Activated B cell treated with CpG ODN at 0.5 μM for 24 hours (primary cell): ENCODE measurements at places on chromosomes 4 and X. TPM values are rescaled to one million over a fixed set of nuclear protein-coding genes. Genes with fewer than 3 reads are reported as not detected.

DNA sequence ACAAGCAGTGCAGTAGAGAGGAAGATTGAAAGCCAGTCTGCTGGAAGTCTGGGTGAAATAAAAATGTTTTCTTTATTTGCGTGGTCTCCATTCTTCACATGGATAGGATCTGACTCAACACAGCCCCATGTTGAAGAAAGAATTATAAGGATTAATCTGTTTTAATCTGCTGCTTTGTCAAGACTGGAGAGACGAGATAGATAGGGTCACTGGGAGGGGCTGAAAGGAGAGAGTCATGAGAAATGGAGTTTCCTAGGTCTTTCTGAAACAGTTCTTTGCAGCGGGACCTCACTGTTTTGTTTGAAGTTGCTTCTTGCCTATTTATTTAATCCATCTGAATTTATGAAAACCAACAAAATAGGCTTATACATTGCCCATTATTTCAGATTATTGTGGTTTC lies 32.4 kb upstream of the RHOH start:
- DNase-seq: no peak

GRCh38 chr4:183171484-183172267 lies 72.6 kb downstream of the WWC2 start:
- no peak for DNase-seq

GRCh38 chr4:163164110-163164509 lies 2.6 kb downstream of the NAF1 start:
- DNase-seq: no peak

DNA sequence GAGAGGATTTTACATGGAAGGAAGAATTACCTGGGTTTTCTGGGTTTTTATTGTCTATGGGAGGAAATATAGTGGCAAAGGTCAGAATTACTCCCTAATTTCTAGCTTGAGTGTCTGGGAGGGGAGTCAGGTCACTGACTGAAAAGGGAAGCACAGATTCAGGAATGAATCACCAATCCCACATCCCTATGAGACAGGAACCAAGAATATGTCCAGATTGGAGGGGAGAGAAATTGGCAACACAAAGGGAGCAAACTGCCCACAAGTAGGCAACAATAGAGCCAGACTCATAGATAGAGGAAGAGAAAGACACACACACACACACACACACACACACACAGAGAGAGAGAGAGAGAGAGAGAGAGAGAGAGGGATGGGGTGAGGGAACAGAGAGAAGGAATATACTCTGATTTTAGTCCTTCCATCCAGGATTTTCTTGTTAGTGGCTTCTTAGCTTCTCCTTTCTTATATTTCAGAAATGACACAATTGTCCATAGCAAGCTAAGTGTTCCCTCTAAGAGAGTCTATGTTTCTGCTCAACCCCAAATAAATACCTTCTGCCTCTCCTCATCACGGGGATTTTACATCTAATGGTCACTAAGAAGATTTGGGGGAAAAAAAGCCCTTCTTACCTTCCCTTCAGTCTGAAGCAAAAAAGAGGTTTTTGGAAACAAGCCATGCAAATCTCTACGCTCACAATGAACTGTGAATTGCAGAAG lies 12.0 kb downstream of the P2RY10 start:
- no peak for DNase-seq

GRCh38 chrX:121301356-121301755 lies 253.9 kb downstream of the GLUD2 start:
- DNase-seq: no peak

DNA sequence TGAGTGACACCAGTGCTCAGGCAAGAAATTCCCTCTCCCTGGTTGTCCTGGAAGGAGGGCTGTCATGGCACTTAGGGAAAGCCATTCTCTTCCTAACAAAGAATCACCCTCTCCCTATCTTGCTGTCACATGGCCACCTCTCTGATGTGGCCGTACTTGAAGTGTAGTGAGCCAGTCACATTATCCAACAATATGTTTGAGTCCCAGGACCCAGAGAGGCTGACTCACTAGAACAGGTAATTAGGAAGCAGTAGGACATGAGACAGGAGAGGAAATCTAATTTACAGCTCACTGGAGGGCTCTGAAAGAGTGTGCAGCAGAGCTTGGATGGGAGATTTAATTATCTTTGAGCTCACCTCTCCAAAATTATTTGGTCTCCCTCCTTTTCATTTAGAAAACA lies 299.1 kb downstream of the ARHGAP24 start:
- DNase-seq: no peak

- no peak for DNase-seq
Measured at GRCh38 chrX:138504273-138504672, 207.2 kb downstream of the FGF13 start.

DNA sequence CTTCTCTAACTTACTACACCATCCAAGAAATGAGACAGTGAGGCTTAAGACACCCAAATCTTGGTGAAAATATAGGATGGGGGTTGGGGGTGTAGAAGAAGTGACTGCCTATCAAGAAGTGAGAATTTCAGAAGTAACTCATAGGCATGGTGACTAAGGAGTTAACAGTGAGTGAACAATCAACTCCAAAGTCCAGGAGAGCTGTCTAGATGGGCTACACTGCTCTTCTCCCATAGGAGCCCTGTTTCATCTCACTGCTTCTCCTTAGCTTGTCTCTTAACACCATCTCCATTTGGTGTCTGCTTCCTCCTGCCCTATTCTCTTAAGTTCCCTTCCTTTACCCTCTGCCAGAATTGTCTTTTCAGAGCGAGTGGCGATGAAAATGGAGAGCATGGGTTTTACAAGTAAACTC lies 22.7 kb downstream of the FABP2 start:
- no peak for DNase-seq

DNA sequence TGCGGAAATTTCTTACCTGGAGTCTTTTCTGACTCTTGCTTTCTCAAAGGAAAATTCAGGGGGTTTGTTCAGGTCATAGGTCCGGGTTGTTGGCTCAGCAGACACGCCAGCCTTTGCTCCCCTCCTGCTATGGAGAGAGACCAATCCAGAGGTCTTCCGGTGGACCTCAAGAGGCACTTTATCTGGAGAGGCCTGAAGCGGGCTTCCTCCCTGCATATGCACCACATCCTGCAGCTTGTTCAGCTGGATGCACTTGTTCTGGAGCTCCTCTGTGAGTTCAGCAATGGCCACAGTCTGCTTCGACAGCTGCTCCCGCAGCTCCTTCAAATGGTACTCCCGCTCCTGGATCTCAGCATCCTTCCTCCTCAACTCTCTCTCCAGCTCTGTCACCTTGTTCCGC lies 10.5 kb downstream of the PRKG2 start:
- no peak for DNase-seq

DNA sequence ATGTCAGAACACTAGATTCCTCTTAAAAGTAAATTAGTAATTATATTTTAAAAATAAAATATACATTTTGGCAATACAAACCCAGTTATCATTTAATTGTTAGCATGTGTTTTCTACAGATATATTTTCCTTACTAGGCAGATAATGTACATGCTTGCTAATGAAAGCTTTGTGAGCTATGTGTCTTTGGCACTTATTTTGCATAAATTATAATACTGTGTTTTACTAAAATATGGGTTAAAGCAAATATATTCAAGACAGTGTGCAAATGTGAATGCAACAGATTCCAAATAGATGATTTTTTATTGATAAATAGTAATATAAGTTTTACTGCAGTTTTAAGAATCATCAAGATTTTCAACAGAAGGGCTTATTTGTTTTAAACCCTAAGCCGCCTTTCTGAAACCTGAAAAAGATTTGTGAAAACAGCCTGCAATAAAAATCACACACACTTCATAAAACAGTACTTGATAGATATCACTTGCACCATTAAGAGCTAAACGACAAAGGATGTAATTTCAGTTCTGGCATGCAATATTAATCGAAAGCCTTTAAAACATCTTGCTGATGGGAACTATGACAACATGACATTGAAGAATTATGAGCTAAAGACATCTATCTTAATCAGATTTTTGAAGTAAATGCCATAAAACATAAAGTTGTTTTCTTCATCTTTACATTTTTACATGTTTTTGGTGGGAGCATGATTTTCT lies 333.3 kb downstream of the DCTD start:
- DNase-seq: no peak

GRCh38 chr4:91198951-91199350 lies 1071.8 kb downstream of the CCSER1 start:
- no peak for DNase-seq

- DNase-seq: no peak
Measured at GRCh38 chr4:20354120-20354519, 102.4 kb downstream of the SLIT2 start.

DNA sequence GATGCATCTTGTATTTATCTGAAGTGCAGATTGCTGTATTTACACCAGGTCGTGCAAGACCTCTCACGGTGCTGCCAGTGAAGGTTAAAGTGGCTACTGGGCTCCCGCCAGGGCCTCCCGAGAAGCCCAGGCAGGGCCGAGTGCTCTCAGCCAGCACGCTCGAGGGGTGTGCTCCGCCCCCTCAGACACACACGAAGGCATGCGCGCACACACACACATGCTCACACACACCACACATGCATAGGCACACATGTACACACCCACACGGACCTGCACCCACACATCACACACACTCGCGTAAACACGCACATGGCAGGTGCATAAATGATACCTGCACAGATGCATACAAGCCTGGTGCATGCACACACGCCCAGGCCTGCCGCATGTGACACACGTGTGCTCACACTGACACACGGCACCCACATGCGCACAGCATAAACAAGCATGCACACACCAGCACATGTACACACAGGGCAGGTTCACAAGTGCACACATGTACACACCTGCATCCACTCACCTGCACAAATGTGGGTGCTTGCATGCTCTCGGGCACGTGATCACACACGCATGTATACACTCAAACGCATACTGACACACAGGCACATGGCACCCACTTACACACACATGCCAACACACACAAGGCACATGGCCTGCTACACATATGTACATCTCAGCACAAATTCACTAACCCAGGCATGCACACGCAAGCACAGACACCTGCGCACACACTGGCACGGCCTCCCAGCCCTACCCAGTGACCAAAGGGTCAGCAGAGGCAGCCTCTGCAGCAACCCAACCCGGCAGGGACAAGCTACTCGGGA lies 71.6 kb downstream of the FAM53A start:
- no peak for DNase-seq

- DNase-seq: no peak
Measured at GRCh38 chr4:100722866-100723459, 205.1 kb upstream of the EMCN start.

DNA sequence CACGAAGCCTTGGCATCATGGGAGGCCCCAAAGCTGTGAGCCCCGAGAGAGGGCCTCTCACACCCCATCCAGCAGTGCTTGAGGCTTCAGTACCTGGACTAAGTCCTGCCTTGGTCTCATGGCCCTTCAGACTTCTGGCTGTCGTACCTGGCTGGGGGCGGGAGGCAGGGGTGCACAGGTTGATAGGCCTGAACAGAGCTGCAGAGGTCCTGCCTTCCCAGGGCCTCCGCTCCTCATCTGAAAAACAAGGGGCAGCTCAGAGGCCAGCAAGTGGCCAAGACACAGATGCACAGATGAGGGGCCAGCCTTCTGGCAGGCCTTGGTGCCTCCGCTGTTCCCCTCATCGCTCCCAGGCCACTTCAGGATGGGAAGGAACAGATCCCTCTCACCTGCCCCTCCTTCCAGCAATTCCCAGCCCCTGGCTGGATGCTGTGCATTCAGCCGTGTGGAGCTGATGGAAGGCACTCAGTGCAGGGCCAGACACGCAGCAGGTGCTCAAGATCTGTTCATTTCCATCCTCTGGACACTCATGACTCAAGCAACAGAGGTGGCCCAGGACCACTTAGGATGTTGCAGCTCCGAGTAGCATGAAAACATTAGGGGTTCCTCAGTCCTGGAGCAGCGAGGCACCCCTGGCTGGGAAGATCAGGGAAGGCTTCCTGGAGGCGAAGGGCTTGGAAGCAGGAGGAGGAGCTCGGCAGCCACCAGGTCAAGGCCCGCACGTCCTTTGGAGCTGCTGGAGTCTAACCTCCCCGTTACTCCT lies 1.4 kb downstream of the ZNF185 start:
- DNase-seq: no peak

- DNase-seq: no peak
Measured at GRCh38 chr4:170009291-170009690, 16.9 kb downstream of the MFAP3L start.

GRCh38 chrX:9324676-9325075 lies 140.2 kb upstream of the TBL1X start:
- no peak for DNase-seq

DNA sequence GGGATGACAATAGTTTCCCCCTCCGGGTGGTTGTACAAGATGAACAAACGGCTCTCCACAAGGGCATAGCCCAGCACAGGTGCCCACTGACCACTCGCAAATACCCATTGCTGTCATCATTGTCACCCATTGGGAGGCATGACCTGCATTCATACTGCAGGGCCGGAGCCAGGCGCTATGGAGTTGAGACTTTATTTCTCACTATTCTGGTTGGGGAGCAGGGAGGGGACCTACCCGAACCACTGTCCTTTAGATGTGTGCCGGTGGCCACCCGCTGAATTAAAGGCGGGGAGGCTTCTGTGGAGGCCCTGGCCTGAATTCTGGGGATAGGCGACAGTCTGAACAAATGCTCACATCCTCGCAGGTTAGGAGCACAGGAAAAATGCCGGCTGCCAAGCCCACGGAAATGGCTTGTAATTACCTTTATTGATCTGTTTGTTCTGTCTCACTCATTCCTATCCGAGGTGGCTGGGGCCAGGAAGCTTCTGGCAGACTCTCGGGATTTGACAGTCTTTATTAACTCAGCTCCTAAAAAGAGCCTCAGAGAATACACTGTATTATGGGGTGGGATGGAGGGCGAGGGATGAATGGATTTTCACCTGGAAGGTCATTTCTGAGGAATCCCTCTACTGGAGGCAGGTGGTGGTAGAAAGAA lies 125.1 kb upstream of the PSAPL1 start:
- DNase-seq: no peak

Gene WAS
- 101 and 102 TPM in 2 replicates for total RNA-seq

Gene SORBS2
- total RNA-seq: 0.05 TPM in 1 of 2 replicates, not detected in the other

Gene MGST2
- 0.71 and 1.2 TPM in 2 replicates for total RNA-seq

Gene MAGEA12
- total RNA-seq: not detected in 2 replicates

Gene IL3RA
- 0.53 and 0.66 TPM in 2 replicates for total RNA-seq

Gene SPIN4
- 2.1 and 2.4 TPM in 2 replicates for total RNA-seq

Gene MAGEB1
- total RNA-seq: not detected in 2 replicates
